RPMI7951 (cell line): ENCODE measurements at places on chromosomes 3 and 15.

DNA sequence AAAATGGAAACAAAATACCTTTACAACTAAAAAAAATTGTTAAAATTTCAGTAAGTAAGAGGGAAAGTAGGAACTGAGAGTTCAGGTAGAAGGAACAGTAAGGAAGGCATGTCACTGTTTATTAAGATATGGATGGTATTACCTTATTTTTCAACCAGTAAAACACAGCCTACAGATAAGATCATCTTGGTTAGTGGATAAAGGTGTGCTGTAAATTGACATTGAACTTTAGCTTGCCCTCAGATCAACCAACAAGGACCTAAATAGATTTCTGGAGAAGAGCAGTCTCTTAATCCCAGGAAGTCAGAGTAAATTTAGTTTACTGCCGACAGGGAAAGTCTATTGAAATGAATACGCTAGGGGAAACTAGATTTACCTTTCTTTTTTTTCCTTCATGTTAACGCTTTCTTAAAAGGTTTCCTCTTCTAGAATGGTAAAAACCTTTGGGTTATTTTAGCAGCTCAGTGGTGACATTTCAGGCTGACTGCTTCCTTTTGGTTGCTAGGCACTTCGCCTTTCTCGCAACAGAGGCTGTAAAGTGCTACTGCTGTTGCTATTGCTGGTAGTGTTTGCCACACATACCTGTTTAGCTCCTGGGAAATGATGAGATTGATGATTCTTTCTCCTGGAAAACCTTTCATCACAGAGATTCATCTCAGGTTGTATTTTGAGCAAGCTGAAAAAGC lies 12.9 kb downstream of the DZIP3 start:
- DNase-seq, result no peak

DNA sequence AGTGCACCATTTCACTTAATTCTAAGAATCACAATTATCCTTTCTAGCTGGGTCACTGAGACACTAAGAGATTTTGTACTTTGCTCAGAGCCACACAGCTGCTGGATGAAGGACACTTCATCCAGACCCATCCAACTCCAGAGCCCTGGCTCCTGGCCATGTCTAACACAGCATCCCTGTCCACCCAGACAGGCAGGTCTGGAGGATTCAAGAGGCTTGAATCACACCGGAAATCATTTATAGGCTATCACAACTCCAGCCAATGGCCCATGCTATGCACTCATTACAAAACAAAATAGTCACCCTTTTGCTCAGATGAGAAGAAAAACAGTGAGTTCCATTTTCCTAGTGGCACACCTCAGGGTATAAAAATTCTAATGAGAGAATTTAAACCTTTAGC lies 198.2 kb upstream of the LMCD1 start:
- DNase-seq, result peak; percentile 16

GRCh38 chr3:194249323-194250097 lies 101.6 kb downstream of the CPN2 start:
- DNase-seq, result peak; percentile 75

DNA sequence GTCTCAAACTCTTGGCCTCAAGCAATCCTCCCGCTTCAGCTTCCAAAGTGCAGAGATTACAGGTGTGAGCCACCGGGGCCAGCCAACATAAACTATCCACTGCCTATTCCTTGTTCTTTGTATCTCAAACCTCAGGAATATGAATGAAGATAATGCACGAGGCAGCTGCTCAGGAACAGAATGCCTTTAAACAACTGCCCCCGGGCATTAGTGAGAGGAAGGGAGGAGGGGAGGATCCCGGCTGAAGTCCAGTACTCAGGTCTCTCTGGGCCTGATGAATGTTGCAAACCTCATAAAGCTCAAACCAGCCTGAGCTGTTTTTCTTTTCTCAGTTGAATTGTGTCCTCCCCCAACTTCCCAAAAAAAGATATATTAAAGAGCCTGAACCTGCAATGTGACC lies 26.9 kb upstream of the MTMR14 start:
- peak; percentile 9 for DNase-seq

GRCh38 chr3:104896624-104897023 lies 470.1 kb upstream of the ALCAM start:
- no peak for DNase-seq

DNA sequence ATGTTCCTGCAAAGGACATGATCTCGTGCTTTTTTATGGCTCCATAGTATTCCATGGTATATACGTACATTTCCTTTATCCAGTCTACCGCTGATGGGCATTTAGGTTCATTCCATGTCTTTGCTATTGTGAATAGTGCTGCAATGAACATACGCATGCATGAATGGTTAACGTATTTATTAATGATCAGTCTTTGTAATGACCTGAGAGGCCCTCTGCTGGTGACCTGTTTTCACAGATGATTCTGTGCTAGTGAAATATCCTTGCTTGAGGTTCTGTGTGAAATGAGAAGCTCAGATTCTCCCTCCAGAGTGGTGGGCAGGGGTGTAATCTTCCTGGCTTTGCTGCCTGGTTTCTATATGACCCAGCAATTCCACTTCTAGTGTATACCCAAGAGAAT lies 160.2 kb upstream of the RASGRP1 start:
- no peak for DNase-seq

DNA sequence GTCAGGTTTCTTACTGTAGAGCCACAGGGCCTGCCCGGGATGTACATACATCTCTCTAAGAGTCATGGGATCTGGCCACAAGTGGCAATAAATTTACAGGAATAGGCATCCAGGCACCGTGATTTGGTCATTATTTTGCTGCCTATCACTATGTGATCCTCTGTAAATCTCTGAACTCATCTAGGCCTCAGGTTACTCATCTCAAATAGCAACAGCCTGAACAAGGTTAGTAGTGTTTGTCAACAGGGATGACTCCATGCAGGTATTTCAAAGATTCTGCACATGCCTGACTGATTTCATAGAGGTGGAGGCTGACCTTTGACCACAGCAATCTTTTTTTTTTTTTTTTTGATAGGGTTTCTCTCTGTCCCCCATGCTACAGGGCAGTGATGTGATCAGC lies 88.8 kb upstream of the TBL1XR1 start:
- no peak for DNase-seq

- peak; percentile 46 for DNase-seq
Measured at GRCh38 chr3:152236716-152237115, 32.0 kb upstream of the MBNL1 start.

GRCh38 chr3:39911465-39912309 lies 102.3 kb downstream of the MYRIP start:
- no peak for DNase-seq

GRCh38 chr3:190424108-190424477 lies 25.6 kb downstream of the TMEM207 start:
- no peak for DNase-seq

DNA sequence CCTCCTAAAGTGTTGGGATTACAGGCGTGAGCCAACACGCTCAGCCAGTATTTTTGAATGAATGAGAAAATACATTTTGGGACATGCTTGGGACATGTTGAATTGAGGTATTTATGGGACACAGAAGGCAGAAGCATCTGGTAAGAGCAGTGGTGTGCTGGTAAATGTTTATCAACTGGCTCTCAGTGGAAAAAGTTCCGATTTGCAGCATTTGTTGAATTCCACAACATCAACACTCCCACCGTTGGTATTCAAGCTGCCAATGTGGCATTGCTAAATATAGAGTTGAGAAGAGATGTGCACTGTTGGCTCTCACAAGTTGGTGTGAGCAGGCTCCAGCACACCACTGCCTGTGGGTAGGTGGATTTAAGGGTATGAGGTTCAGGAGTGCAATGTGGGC lies 35.8 kb upstream of the LRRFIP2 start:
- no peak for DNase-seq

DNA sequence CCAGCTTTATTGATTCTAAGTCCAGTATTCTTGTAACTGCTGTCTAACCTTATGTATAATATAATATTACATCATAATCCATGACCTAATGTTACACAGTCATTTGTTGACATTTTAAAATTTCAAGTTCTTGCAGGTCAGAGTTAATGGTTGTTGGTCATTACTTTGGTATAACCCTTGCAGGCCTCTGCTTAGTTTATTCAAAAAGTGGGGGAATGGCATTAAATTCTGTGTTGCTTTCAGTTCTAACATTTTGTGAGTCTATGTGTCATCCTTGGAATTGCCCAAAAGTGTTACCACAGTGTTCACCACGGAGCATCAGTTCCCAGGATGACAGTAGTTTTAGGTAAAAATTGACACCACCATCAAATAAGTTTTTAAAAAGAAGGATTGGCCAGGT lies 174.8 kb upstream of the BCL6 start:
- DNase-seq, result no peak

DNA sequence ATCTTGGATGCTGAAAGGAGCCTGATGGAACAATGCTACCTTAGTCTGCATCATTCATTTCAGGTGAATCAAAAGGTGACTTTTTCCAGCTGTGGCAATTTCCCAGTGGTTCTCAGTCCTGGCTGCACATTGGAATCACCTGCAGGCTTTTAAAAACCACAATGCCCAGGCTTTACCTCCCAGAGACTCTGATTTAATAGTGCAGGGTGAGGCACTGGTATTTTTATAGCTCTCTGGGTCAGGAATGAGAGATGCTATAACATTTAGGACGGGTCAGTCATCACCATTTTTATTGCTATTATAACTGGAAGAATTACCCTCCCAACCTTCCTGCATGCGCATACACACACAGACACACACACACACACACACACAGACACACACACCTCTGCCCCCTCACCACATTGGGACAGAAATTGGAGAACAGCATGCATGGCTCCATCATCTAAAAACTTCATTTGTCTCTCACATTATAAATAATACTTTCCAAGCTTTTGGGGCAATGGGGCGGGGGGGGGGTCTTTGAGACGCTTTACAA lies 41.1 kb downstream of the LARP6 start:
- no peak for DNase-seq

DNA sequence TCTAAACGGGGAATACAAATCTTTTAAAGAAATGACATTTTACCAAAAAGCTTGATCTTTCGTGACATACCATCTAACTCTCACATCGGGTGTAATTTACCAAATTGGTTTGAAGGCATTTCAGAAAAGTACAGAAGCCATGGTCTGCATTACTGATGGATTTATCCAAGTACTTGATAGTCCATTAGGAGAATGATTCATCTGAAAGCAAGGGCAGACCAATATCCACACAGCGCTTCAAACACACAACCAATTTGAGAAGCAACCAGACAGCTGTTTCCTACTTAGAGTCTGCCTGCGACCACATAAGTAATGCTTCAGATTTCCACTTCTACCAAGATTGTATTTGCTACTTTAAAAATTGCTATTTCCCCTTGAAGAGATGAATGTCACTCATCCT lies 697.6 kb upstream of the ALCAM start:
- DNase-seq, result no peak

DNA sequence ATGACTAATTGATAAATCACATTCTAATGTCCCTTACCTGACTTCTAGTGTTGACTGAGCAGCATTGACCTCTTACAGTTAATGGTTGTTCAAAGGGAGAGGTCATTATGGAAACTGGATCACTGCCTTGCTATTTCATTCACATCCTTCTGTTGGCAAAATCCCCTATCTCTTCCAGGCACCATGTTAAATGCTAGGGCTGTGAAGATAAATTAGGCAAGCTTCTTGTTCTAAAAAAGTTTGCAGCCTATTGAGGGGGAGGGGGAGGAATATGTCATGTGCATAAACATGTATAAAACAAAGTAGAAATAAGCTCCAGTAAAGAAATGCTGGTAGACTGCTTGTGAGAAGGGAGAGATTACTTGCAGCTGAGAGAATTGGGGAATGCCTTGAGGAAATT lies 84.8 kb upstream of the MLF1 start:
- no peak for DNase-seq

- no peak for DNase-seq
Measured at GRCh38 chr3:135889443-135889842, 76.1 kb upstream of the PPP2R3A start.

- DNase-seq, result no peak
Measured at GRCh38 chr3:196273655-196274054, 13.9 kb downstream of the PCYT1A start.

DNA sequence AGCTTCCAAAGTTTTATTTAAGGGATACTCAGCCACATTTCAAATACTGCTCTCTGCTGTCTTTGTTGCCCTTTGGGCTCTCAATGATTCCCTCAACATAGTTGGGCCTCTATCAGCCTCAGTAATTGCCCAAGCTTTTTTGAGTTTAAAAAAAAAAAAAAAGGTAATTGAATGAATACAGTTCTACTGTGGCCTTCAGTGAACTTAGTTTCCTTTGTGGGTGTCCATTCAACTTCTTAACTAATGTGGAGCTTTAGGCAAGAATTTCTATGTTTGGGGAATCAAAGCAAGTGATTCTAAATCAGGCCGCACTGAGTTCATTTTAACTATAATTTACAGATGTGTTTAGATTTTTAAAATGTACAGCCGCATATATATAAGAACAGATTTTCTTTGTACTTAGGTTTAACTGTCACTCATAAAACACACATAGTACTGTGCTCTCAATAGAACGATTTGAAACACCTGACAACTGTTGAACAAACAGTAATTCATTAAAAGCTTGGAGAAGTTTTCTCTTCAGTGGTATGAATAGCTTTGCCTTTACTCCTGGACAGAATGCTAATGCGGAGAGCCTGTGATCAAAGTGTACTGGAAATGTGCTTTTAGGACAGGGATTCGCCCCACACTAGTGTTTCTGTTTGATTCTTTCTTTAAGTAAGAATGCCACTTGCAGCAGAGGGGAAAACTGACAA lies 844.9 kb upstream of the SEMA6D start:
- no peak for DNase-seq

DNA sequence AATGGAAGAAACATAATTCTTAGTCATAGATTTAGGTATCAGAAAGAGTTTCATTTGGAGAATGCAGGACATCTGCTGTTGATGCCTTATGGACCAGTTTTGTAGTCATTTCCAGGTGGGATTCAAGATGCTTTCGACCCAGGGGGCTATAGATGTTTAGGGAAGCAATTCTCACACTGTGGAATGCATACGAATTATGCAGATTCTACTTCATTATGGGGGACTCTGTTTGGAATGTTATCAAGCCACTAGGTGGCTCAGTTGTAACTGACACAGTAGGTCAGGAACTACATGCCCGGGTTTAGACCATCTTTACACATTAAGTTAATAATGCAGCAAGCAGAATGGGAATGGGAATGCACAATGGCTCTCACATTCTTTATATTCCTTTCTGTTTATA lies 1359.8 kb downstream of the ZPLD1 start:
- DNase-seq, result no peak

DNA sequence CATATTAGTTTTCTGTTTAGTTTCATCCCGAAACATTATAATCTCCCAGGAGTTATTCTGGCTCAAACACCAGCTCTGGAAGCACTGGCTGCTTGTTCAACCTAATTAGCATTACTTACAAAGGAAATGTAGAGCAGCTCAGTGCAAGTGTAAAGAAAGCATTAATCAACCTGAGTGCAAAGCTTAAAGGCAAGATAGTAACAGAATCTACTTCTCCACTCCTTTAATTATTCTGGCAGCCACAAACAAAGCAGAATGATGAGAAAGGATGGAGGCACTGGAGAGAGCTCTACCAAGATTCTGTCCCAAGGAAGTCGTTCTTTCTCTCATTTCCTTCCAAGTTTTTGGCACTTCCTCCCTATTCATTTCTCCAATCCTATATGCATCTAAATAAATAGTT lies 1384.0 kb downstream of the ZPLD1 start:
- DNase-seq, result no peak

GRCh38 chr15:51861557-51862359 lies 32.3 kb downstream of the TMOD3 start:
- DNase-seq, result no peak

- no peak for DNase-seq
Measured at GRCh38 chr15:66860844-66861243, 158.8 kb downstream of the SMAD6 start.

GRCh38 chr15:90465930-90466567 lies 63.7 kb upstream of the CRTC3 start:
- DNase-seq, result no peak

GRCh38 chr3:87320756-87321626 lies 44.6 kb upstream of the POU1F1 start:
- peak; percentile 71 for DNase-seq
